ENCODE measurements at places on chromosomes 7 and 10.
A peak's percentile ranks its signal among the peaks of the same experiment; 100 is the strongest.

DNA sequence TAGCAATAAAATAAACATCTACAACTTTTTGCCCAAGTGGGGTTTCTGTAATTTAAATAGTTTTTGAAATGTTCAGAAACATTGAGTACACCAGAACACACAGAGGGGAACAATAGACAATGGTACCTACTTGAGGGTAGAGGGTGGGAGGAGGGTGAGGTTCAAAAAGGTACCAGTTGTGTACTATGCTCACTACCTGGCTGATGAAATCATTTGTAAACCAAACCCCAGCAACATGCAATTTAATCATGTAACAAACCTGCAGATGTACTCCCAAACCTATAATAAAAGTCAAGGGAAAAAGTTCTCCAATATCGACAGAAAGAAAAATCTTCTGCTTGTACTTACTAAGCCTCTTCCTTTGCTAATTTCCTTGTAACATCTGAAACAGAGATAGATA is 4.2 kb upstream of the TES start:
- no peak for DNase-seq

GRCh38 chr7:115477193-115477651 is 553.3 kb downstream of the TFEC start:
- peak; percentile 45 for DNase-seq

- peak; percentile 57 for DNase-seq
Measured at GRCh38 chr10:125448596-125448995, 234.4 kb downstream of the TEX36 start.

GRCh38 chr7:41096917-41097316 is 606.0 kb downstream of the INHBA start:
- no peak for DNase-seq

DNA sequence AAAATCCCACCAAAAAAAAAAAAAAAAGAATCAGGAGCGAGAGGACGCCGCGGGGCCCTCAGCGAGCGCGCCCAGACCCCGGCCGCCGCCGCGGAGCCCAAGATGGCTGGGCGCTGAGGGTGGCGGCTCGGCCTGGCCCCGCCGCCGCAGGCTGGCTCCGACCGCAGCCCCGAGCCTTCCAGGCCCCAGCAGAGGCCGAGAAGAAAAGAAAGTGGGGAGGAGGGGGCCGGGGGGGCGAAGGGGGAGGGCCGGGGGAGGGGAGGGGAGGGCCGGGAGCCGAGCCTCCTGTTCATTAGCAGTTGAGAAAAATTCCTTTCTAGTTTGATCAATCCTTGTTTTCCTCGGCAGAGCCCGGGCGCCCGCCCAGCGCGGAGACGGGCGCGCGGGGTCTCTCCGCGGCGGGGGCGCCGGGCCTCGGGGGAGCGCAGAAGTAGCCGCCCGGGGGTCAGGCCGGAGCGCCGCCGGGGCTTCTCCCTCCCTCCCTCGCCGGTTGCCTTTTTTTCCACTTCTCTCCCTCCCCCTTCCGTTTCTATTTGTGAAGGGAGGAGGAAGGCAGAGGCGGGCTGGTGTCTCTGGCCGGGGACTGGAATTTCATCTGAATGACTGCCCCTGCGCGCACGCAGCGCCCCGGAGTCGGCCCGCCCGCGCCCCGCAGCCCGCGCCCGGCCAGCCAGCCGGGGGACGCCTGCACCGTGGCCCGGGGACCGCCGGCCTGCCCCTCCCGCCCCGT is 778 bp upstream of the TRIM8 start:
- peak; percentile 73 for DNase-seq

GRCh38 chr7:156003220-156004162 is 191.2 kb upstream of the SHH start:
- no peak for DNase-seq

- no peak for DNase-seq
Measured at GRCh38 chr7:111362506-111363054, 199.7 kb downstream of the IMMP2L start.

- no peak for DNase-seq
Measured at GRCh38 chr10:131144711-131145375, 166.7 kb downstream of the TCERG1L start.

GRCh38 chr10:8726084-8726778 is 671.7 kb downstream of the GATA3 start:
- no peak for DNase-seq

DNA sequence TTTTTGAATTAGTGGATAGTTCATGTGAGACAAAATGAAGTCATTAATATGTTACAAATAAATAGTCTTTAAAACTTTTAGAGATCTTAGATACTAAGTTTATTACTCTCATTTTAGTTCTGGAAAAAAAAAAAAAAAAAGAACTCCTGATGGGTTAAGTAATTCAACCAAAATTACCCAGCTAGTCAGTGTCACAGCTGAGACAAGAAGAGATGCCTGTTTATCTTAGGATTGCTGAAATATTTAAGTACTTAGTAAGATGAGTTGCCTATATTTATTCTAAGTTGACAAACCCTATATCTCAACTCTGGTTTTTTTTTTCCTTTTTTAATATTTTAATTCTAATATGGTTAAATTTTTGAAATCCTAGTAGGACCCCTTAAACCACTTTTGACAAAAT is 781.0 kb upstream of the LRRN3 start:
- no peak for DNase-seq
